ENCODE measurements at places on chromosomes 4 and X.

DNA sequence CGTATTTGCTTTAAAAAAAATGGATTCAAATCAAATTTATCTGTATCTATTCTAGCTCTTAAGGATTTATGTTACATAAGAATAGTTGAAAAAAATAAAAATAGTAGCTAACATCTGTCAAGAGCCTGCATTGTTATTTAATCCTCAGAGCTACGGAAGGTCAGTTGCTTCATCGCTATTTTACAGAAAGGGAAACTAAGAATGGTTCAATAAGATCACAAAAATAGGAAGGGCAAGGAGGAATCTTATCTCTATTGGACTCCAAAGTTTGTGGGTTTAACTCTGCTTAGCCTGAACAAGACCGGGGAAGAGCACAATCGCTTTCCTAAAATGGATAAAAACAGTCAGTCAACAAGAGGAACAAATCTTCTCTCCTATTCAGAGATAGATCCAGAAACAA is 270.2 kb upstream of the SMIM31 start:
- no peak for DNase-seq

- DNase-seq = no peak
Observed at GRCh38 chrX:54048412-54048811, 4.1 kb upstream of the PHF8 start.

- DNase-seq = no peak
Observed at GRCh38 chr4:187071946-187072600, 348.4 kb upstream of the FAT1 start.

DNA sequence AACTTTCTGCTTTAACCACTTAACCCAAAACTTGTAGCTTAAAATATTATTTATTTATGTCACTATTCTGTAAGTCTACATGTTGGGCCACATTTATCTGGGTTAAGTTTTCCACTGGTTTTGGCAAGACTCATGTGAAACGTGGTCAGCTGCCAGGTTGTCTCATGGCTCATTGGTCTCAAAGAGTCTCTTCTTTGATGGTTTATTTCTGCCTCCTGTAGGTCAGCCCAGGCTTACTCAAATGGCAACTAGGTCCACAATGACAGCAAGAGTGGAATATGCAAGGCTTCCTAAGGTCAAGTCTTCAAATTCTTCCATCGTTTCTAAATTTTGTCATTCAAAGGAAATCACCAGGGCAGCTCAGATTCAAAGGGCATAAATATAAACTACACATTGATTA is 828.7 kb downstream of the PCDH7 start:
- no peak for DNase-seq

- no peak for DNase-seq
Observed at GRCh38 chr4:124583797-124584196, 128.7 kb downstream of the ANKRD50 start.

GRCh38 chr4:53608649-53609048 is 17.4 kb upstream of the LNX1 start:
- no peak for DNase-seq

GRCh38 chr4:7900334-7900909 is 39.2 kb downstream of the AFAP1 start:
- DNase-seq = no peak

GRCh38 chr4:183936047-183936446 is 30.9 kb downstream of the STOX2 start:
- no peak for DNase-seq

GRCh38 chr4:139988863-139989765 is 164.9 kb downstream of the MAML3 start:
- DNase-seq = no peak

DNA sequence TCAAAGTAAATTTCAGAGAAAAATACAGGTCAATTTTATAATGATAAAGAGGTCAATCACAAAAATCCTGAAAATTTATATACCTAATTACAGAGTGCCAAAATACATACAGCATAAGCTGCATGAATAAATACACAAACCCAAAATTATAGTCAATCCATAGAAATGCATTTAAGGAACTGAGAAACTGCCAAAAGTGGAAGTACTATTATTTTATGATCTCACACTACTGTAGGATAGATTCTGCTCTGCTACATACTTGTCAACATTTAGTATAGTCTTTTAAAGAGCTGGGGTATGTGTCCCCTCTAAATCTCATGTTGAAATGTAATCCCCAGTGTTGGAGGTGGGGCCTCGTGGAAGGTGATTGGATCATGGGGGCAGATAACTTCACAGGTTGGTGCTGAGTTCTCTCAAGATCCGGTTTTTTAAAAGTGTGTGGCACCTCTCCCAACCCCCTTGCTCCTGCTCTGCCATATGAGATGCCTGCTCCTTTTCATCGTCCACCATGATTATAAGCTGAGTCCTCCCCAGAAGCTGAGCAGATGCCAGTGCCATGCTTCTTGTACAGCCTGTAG is 31.8 kb downstream of the CHIC2 start:
- no peak for DNase-seq

DNA sequence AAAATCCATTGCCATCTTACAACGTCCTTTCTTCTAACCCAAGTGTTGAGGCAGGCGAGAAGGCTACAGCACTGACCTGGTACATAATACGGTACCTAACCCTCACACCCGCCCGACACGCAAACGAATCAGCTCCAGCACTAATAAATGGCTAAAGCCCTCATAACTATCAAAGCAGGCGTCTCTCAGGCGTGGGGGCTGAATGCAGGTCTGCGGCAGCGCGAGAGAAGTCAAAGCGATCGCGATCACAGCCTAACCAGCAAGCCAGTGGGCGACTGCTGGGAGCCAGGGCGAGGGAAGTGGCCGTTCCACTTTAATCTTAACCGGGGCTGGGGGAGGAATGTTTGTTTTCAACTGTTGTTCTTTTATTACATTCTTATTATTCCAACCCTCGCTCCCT is 1.5 kb downstream of the CDX4 start:
- no peak for DNase-seq

DNA sequence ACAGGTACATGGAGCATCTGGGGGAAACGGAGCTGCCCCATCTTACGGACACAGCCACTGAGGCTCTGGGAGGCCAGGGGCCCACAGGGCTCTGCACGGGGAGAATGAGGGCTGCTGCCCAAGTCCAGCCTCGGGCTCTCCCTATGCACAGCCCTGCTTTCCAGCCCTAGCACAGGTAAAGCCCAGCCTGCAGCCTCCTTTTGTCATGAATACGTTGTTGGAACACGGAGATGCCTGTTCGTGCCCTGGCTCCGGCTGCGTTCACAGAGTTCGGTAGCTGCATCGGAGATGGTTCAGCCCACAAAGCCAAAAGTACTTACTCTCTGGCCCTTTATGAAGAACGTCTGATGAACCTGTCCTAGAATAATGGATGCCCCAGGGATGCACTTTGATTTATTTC is 68.7 kb upstream of the AFAP1 start:
- DNase-seq = no peak

DNA sequence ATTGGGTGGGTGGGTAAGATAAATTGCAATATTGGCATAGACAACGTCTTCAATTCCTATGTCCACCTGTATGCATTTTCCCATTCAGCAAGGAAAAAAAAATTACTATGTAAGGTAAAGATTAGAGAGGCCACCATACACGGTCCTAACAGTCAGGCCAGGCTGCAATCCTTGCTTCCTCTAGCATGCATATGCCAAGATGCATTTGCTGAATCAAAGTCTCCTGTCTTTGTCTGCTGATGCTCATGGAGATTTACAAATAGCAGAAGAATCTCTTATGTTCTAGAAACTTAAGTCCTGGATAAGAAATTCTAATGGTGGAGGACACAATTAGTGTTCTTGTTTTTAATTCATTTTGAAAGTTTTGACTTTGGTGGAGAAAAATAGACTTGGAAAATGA is 206.8 kb downstream of the PDGFC start:
- DNase-seq = no peak

GRCh38 chr4:152281822-152282221 is 254.1 kb downstream of the FBXW7 start:
- no peak for DNase-seq

DNA sequence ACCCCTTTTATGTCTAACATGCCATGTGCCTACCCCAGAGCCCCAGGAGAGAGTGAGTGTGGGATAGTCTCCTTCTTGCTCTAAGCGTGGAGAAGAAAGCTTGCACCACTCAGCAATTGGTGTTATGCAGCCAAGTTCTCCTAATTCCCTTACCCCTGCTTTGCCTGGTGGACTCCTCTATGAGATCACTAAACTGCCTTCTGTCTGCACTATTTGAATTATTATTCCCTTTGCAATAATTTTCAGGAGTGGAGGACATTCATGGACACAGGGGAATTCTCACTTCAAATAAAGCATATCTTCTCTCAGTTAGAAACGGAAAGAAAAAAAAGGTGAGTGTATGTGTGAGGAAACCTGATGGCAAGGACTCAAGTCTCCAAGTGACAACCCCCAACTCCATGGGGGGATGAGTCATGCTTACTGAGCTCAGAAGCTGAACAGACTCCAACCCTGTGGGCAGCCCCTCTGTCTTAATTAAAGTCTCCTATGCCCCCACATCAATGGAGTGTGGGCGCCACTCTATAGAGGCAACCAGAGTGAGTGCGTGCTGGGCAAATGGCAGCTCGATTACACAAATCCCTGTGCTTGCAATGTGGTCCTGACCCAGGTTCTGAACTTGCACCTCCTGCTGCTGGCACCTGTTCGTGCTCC is 381.9 kb downstream of the RAB28 start:
- DNase-seq = no peak

DNA sequence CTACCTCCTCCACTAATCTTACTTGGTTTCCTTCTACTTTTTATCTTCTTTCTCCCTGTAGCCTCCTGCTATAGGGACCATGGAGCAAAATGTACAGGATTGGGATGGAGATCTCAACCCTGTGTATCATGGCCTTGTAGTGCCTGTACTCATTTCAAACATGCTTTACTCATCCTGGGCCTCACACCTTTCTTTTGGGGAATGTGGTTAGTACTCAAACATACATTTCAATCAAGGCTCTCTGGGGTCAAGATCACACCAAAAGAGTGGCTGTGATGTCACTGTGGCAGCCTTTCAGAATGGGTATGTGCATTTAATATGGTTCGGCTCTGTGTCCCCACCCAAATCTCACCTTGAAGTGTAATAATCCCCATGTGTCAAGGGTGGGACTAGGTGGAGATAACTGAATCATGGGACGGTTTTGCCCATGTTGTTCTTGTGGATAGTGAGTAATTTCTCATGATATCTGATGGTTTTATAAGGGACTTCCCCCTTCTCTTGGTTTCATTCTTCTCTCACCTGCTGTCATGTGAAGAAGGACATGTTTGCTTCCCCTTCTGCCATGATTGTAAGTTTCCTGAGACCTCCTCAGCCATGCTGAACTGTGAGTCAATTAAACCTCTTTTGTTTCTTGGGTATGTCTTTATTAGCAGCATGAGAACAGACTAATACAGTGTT is 205.1 kb downstream of the RASL11B start:
- no peak for DNase-seq

DNA sequence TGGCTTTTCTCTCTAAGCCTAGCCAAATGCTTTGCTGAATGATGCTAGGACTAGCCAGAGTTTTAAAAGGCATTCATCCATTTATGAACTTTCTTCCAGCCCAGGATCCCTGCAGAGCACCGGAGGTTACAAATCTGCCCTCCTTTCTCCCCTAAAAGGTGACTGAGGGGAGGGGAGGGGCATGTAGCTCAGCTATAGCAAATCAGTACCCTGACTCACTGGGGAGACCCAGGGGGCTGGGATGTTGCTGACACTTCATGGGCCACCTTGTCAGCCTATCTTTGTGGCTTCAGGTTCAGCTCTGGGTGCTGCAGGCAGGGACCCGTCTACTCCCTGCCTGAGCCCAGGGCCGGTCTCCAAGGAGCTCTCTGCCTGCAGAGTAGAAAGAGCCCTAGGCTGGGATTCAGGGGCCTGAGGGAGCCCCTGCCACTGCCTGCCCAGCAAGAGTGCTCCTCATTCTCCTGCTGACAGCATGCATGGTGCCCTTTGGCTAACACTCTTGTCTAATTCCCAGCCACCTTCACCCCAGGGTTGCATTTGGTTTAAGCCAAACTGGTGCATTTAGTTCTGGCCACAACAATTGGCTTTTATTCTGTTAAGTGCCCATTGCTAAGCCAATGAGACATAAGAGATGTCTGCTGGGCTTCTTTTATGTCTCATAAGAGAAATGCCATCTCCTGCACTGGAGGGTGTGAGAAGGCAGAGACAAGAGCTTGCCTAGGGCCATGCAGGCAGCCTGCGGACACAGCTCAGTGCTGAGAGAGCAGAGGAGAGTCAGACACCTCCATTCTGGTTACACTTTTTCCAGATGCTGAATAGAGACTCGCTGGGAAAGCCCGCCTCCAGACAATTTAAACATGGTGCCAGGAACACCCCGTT is 11.9 kb upstream of the UBA6 start:
- no peak for DNase-seq

DNA sequence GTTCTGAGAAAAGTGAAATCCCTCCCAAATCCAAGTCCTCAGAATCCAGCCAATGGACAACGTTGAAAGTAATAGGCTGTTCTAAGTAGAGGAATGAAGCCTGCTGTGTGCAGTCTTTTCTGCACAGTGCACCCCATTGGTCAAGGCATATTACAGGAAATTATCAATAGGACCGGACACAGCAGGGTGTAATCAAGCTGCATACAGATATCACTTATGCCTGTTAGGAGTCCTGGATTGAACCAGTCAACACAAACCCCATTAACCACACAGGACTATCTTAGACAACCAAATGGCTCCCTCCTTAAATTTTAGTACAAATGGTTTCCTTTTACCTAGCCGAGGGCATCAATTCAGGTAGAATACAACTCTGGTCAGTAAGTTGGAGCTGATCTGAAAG is 34.2 kb upstream of the MAGEA8 start:
- DNase-seq = no peak

DNA sequence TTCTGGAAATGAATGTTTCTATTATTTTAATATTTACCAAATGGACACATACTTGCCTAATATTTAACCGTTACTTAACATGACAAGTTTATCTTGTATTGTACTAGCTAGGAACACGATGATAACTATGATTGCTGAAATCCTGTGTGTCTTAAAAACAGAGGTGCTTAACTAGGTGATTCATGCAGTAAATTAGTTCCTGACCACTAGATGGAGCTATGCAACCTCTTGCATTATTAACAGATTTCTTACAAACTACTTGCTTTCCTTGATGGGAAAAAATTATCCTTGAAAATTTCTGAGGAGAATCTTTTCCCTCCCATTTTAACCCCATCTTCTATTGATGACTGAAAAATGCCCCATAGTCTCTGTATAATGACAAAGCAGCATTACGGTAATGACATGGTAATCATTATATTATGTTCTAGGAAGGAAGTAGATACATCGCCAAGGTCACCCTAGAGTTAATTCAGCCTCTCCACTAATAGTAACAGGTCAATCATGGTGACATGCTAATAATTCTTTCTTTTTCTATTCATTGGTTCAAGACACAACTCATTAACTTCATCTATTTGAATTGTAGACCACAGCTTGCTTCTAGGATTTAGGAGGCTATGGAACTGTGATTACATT is 844.2 kb downstream of the RAPGEF2 start:
- DNase-seq = no peak
